Foreskin keratinocyte (primary cell): ENCODE measurements at places on chromosomes 3 and 15.

DNA sequence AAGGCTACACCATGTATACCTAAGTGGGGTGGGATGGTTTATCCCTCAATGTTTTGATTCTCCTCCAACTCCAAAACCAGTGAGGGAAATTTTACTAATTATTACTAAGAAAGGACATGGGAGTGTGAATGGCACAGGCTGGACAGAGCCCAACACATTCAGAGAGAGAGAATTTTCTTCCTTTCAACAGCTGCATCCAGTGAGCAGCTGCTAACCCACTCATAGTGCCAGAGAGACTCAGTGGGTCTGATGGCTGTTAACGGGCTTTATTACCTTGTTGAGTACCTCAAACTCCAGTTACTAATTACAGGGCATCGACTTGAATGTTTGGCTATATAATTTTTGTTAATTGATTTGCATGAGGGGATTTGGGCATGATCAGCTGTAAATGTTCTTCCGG lies 75.8 kb downstream of the RORA start:
- no peak for DNase-seq

DNA sequence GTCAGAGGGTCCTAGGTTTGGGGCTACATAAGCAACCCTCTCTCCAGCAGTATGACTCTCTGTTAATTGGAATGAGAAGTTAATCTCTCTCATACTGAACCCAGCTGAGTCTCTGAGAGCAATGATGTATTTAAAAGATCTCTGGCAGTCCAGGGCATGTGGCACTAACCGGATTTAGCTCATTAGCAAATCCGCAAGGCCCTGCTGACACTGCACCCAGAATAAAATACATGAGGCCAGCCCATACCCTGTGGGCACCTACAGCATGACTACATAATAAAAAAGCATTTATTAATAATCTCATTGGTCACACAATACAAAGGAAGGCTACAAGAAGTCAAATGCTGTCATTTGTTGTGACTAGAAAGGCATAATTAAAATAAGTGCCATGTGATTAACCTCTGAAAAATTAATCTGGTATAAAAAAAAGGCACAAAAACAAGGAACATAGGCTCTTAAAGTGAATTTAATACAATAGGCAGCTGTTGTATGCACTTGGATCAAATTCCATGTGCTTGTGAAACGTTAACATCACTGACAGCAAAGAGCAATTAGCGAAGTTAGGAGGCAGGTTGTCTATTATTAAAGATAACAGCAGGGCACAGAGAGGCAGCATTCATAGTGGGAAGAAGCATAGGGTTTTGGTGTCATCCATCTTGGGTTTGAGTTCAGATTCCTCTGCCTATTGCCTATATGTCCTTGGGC lies 381.2 kb downstream of the WDR72 start:
- DNase-seq, result no peak

GRCh38 chr3:42736081-42736480 lies 33.5 kb upstream of the HHATL start:
- no peak for DNase-seq

GRCh38 chr3:64295594-64295993 lies 70.3 kb upstream of the PRICKLE2 start:
- DNase-seq, result peak; percentile 46

- DNase-seq, result peak; percentile 92
Measured at GRCh38 chr3:71495708-71496472, 87.6 kb downstream of the FOXP1 start.

DNA sequence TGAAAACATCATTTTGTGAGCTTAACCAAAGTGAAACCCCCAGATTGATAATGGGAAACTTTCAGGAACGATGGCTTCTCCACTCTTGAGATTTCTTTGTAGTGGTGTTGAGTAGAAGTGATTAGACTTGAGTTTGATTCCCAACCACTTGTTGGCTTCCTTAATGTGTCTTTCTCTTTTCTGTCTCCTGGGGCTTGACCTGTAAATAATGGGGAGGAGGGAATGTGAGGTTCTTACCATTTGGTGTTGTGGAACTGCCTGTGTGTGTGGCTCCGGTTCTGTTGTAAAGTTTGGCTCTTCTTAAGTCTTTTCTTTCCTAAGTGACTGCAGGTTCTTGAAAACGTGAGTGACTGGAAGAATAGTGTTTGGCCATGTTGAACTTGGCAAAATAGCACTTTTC lies 2.7 kb downstream of the CDV3 start:
- no peak for DNase-seq

DNA sequence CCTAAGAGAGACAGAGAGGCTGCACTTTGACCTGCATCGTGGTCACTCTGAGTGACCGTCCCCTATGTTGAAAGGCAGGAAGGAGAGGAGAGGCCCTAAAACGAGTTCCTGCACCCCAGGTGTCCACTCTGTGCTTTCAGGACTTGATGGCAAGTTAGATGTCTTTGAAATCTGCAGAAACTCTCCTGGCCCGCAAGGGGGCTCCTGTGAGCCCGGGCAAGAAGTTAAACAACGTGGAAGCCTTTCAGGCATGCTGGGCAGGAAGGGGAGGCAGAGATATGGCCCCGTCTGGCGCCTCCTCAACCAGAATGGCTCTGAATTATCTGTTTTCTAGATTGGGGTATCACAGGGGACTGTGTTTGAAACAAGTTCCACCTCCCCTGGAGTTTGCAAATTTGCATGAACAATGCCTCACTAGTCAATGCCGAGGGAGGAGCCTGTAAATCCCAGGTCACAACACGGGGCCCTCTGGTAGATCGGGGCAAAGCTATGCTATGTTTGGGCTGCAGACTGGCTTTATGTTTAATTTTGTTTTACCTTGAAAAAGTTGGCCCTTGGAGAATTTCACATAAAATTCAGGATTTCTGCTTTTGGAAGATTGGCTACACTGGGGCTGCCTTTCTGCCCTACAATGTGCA lies 9.8 kb downstream of the CTXND1 start:
- no peak for DNase-seq

DNA sequence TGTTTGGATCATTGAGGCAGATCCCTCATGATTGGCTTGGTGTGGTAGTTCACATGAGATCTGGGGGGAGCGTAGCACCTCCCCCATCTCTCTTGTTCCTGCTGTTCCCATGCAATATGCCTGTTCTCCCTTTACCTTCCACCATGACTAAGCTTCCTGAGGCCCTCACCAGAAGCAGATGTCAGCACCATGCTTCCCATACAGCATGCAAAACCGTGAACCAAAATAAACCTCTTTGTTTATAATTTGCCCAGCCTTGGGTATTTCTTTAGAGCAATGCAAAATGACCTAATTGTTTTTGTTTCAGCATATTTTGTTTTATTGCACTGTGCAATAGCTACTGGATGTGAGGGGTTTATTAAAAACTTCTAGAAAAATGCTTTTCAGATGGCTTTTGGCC lies 56.6 kb upstream of the CHST2 start:
- DNase-seq, result no peak
